Peyer's patch (tissue), 4 donors: ENCODE measurements at places on chromosomes 5 and 9. TPM values are rescaled to one million over a fixed set of nuclear protein-coding genes. Genes with fewer than 3 reads are reported as not detected.

TTC39B gene
- total RNA-seq, result 25.6 TPM

PCDHAC1 gene
- total RNA-seq, result not detected

OR2K2 gene
- not detected for total RNA-seq

TMEFF1 gene
- 0.40 TPM for total RNA-seq

TRIM36 gene
- 27.2 TPM for total RNA-seq

PAEP gene
- total RNA-seq, result not detected

LCN15 gene
- not detected for total RNA-seq

PRRX2 gene
- not detected for total RNA-seq

GRCh38 chr5:33604503-33604902 is 163.7 kb downstream of the TARS1 start:
- no peak for DNase-seq

DNA sequence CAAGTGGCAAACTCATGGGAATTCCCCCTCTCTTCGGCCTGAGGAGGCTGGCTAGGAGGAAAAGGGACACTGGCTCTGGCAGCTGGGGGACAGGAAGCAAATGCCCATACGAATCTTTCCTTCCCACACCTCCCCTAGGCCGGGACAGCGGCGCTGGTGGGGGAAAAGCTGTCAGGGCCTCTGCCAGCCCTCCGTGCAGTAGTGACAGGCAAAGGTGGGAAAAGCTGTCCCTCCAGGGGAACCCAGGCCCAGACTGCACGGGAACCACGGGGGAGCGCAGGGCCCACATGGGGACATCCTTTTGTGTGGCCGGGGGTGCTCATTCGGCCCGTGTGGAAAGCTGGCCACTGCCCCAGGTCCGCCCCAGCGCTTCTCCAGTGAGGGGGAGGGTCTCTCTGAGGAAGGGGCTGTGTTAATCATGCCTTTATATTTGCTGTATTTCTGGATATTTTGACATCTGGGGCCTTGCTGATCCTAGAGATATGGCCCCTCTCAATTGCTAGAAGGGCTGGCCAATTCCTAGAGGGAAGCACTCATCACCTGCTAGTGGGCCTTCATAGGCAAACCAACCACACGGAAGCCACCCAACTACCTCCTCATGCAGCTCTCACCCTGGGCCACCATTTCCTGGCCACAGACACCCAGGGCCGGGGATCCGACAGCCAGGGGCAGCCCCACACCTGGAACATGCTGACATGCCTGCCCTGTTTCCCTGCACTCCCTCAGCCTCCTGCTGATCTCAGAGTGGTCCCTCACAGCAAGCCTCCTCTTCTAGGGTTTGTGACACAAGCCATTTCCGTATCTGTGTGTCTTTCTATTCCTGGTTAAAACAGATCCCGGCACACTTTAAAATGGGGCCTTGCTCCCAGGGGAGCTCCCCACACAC is 138.8 kb downstream of the ROR2 start:
- no peak for DNase-seq

DNA sequence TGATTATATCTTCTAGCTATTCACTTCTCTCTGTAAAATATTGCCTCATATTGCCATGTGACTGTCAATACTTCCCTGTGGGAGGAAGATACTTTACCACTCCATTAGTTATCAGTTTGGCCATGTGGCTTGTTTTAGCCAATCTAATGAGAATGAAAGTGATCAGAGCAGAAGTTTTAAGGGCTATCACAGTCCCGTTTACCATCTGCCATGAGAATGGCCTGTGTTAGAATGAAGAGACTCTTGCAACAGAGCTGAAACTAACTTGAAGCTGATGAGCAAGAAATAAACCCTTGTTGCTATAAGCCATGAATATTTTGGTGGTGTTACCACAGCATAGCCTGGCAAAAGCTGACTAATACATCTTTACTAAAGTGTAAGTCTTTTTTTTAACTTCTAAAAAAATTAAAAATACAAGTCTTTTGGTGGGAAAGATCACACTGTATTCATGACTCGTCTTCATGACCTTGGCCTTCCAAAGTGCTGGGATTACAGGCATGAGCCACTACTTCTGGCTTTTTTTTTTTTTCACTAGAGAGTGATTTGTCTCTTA is 68.0 kb upstream of the CTNNA1 start:
- DNase-seq, result no peak

GRCh38 chr5:174205939-174206338 is 160.4 kb downstream of the NSG2 start:
- DNase-seq, result no peak

DNA sequence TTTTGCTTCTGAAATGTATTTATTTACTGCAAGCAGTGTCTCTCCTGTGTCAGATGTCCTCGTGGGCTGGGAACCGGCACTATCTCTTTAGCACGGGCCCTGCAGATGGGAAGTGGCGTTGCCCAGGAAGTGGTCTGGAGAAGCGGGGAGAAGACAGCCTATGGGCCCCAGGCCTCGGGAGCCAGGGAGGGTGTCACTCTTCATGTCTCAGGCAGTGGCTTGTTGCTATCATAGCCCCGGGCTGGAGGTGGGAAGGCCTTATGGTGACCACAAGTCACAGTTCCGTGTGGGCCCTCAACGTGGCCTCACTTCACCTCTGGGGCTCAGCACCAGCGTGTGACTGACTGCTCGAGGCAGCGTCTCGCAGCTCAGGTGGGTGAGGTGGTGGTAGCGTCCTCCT is 41.4 kb downstream of the SYK start:
- no peak for DNase-seq

DNA sequence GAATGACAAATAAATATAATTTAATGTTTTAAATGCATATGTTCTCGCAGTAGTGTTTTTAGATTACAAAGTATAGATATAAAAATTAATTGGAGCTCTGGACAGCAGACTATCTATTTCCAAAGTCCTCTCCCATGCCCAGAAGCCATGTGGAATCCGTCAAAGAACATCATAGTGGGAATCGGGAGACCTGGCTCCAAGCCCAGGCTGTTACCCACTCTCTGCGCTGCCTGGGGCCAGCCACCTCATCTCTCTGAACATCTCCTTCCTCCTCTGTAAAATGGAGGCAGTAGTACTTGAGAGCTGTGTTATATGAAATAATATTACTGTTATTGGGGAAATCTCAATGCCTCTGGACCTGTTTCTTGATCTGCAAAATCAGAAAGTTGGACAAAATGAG is 58.1 kb upstream of the SLC30A5 start:
- no peak for DNase-seq

- no peak for DNase-seq
Measured at GRCh38 chr9:61668846-61669245, 479.0 kb downstream of the SPATA31A7 start.

DNA sequence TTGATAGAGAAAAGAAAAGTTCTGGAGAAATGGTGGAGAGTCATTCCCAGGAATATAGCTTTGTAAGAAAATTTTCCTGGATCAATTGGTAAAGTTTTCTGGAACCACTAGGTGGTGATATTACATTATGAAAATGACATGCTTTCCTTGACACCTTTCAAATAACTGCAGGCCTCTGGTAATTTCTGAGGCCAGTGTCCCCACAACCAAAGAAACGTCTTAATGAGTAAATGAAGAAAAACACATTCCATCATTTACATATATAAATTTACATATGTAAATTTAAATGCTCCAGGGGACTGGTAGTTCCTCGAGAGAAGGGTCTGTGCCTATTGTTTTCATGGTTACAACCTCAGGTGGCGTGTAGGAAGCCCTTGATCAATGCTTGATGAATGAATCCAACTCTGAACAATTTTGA is 17.2 kb upstream of the RGS3 start:
- DNase-seq, result no peak

DNA sequence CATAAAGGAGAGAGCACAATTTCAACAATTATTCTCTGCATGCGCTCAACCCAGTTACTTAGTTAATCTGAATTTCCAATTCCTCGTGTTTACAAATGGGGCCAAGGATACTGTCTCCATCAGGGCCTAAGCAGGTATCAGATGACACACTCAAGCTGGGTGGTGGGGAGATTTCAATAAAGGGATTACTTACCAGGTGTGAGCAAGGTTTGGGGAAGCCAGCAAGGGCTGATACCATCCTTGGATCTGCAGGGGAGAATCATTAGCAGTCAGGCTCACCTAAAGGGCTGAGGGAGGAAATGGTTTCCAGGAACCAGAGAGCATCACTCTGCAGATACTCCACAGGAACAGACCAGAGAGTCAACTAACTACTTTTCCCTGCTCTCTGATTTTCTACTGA is 487.1 kb downstream of the NTRK2 start:
- no peak for DNase-seq

GRCh38 chr5:96483878-96484277 is 50.8 kb upstream of the PCSK1 start:
- DNase-seq, result no peak

GRCh38 chr5:36079200-36079781 is 12.6 kb upstream of the UGT3A2 start:
- DNase-seq, result no peak

- peak; percentile 49 for DNase-seq
Measured at GRCh38 chr9:83981126-83981871, 694 bp downstream of the RMI1 start.

DNA sequence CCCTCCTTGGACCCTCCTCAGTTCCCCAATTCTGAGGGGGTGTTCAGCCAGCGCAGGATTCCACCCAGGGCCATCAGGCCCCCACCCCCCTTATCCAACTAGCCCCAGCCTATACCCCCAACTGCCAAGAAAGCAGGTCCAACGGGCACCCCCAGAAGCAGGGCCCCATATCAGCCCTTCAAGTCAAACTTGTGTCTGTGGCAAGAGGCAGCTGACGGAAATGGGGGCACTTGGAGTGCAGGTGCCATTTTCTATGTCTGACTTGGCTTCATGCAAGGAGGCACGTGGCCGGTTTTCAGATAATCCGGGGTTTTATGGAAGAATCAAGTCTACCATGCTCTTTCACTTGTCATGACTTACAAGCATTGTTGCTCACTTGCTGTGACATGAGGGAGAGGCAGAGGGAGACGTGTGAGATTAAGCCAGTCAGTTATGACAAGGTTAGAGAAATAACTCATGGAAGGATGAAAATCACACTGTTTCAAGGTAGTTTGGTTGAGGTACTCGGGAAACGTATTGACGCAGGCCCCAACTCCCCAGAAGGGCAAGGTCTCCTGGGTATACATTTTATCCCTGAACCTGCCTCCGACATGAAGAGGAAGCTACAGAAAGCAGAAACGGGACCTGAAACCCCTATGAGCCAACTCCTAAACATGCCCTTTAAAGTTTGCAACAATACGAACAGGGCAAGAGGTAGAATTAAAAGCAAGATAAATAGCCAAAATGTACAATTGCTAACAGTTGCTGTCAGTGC is 26.5 kb upstream of the CLPTM1L start:
- DNase-seq, result no peak

- DNase-seq, result no peak
Measured at GRCh38 chr9:135962696-135963307, 1.6 kb upstream of the UBAC1 start.

- DNase-seq, result no peak
Measured at GRCh38 chr5:147267082-147267832, 32.4 kb downstream of the STK32A start.

DNA sequence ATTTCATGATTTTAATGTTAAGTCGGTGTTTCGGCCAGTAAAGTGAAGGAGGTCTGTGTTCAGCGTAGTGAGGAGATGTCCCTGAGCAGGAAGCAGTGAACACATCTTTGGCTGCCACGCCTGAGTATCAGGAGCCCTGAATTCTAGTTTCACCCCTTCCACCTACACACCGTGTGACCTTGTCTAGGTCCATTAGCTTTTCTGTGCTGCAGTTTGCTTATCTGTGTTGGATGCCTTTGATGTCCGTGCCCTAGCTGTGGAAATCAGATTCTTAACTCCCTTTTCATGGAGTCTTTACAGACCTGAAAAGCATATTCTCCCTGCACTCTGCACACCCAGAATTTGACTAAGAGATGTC is 601 bp downstream of the FBXO38 start:
- no peak for DNase-seq

GRCh38 chr9:129703667-129704355 is 38.4 kb downstream of the PRRX2 start:
- no peak for DNase-seq

- DNase-seq, result no peak
Measured at GRCh38 chr5:173764332-173765028, 123.7 kb upstream of the CPEB4 start.

DNA sequence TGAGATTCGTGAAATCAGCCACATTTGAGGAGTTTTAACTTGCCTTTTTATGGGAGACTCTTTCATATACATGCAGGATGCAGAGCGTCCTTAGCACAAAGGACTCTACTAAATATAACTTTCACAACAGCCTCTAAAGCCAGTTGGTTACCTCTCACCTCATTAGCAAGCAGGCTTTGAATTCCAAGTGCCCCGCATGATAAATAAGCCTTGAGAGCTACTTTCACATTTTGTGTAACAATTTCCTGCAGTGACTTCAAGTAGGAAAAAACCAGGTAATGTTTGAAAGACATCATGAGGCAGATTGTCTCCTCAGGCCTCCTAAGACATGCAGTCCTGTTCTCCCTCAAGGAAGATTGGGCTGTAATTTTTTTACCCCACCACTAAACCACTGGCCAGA is 50.5 kb downstream of the RALGPS1 start:
- DNase-seq, result no peak

DNA sequence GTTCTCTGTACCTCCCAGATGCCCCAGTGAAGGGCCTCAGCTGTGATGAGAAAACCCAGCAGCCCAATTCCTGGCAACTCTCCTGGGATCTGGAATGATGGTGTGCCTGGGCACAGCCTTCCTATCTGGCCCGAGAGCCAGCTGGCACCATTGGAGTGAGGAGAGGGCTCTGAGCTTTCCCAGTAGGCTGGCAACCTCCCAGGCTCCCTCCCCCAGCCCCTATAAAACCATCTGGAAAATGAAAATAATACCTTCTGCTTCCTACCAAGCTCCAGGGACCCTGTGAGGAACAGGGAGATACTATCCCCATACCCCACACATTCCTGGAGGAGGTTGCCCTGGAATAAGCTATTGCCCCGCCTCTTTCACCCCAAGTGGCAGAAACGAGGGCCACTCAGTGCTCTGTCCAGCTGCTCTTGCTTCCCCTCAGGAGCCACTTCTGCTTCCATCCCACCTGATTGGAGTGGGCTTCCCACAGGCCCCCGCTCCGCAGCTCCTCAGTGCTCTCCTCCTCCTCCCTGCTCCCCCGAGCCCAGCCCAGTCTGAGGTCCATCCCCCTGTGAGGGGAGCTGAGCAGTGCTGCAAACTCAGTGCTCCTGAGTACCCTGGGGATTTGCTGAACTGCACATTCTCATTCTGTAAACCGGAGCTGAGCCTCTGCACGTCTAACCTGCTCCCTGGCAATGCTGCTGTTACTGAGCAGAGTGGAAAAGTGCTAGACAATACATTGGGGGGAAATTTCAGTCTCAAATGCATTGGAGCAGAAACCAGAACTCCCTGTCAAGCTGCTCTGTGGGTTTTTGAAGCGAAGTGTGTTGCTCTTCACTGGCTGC is 74.7 kb downstream of the THBS4 start:
- no peak for DNase-seq

DNA sequence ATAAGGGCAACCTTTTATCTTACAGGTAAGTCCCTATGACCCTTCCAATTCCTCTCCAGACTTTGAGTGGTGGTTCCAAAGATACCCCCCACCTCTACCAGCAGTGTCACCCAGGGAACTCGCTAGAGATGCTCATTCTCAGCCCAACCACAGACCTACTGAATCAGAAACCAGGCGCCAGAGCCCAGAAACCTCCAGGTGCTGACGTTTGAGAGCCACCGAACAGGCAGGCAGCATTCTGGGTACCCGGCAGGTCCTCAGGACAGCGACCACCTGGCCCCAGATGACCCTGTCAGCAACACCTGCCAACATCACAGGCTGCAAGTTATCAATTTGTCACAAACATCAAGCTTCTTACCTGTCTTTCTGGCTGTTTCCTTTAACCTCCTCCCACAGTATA is 19.5 kb downstream of the RAPGEF1 start:
- DNase-seq, result no peak

- DNase-seq, result no peak
Measured at GRCh38 chr9:117307701-117308100, 107.2 kb downstream of the ASTN2 start.
